M059J (cell line): ENCODE measurements at places on chromosomes 3 and 15.

DNA sequence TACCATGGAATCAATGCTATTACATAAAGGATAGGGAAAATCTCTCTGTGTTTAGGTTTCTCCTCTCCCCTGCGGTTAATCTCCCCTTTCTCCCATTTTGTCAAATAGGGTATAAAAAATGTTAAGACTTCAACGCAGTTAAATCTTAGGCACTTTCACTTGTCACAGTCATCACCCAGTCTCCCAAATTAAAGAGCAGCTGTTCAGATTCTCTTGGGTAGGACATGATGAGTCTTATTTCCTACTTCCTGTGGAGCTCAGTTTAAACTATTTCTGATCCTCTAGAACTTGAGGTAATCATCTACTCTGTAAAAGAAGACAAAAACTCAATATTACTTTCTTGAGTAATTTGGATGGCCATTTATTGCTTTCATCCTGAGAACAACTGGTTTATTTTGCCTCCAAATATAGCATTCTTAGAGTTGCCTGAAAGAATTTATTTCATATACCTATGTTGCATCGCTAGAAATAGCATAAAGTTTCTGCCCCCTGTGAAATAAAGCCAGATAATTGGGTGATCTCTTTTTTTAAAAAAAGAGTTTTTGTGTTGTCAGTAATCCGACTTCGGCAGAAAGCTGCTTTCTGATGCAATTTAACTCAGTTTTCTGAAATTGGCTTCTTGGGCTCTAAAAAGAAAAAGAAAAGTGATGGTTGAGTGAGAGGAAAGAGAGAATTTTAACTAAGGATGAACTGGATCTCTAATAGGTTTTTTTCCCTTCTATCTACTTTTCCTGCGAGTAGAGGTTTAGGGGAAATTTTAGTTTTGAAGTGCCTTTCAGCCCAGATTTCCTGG lies 20.7 kb downstream of the RAP2B start:
- no peak for DNase-seq

GRCh38 chr3:117059067-117059955 lies 349.7 kb downstream of the TUSC7 start:
- DNase-seq = peak; percentile 8

GRCh38 chr15:96335411-96336024 lies 5.0 kb downstream of the NR2F2 start:
- DNase-seq = no peak

DNA sequence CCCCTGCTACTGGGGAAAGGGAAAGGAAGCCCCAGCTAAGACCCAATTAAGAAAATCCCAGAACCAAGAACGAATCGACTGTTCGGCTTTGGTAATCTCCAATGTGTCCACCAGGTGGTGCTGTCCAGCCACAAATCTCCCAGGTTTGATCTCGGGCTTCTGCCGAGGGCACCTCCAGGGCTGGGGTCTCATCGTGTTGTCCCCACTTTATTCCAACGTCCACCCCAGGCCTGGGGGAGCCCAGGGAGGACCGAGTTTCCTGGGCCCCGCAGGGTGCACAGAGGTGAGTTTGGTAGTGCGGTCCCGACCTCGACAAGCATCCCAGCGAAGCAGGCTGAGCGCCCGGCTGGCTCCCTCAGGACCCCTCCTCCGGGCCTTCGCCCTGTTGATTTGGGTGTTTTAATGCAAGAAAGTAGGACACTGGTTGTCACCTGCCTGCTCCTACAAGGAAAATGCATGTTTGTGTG lies 185.1 kb downstream of the GOLGA6L6 start:
- DNase-seq = peak; percentile 36

DNA sequence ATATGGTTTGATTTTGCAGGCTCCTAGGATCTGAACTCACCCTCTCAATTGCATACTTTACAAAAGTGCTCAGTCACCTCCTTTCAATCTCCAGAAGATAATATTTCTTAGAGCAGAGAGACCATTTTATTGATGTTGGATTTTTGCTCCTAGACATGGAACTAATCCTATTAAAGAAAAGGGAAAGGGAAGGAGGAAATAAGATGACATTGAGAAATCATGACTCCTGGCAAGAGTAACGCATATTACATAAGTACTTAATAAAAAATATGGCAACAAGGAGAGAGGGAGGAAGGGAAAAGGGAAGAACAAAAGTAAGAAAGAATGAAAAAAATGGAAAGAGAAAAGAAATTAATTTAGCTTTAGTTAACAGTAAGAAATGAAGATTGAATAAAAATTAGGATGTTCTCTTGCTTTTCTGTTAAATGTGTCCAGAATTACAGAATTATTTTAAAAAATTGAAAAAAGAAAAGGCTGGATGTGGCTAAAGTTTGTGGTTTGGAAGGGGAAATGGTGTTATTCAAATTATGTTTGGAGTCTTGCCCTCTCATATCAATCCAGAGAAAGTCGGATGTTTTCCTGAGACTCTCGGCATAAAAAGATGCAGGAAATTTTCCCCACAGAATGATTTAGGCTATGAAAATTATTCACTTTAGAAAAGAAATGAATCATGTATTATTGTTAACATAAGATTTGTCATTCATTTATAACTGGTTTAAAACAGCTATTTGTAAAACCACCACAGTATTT lies 474.0 kb downstream of the FGF12 start:
- no peak for DNase-seq

- DNase-seq = peak; percentile 22
Observed at GRCh38 chr3:117885011-117885441, 1149.6 kb downstream of the IGSF11 start.

DNA sequence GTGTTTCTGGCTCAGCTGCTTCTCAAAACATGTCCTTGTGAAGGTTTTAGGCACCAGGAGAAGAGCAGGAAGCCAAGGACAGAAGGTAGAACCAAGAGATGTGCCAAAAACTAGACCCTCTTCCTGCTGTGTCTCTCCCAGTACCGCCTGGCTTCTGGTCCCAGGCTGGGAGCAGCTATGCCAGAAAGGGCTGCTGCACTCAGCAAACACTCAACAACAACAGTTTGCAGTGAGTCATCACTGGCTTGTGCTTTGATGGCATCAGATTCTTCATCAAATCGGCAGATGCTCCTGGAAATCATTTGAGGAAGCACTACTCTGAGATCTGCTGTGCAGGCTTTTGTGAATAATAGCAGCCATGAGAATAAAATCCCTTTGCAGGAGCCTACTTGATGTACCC lies 63.2 kb downstream of the DGKG start:
- no peak for DNase-seq

- peak; percentile 75 for DNase-seq
Observed at GRCh38 chr3:129855832-129856419, 37.6 kb downstream of the TMCC1 start.

DNA sequence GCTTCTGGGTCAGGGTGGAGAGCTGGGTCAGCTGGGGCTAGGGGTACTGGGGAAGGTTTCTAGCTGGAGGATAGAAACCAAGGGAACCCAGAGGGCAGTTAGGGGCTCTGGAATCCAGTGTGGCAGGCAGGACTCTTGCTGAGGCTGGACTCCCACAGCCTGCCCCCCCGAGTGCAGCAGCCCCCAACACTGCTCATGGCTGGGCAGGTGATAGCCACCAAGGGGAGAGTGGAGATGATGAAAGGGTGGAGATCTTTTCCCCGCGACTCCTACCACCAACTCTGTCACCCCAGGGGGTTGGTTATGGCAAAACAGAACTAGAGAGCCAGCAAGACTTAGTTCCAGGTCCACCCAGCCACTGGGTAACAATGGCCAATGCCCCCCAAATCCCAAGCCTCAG lies 16.9 kb upstream of the LINGO1 start:
- no peak for DNase-seq

DNA sequence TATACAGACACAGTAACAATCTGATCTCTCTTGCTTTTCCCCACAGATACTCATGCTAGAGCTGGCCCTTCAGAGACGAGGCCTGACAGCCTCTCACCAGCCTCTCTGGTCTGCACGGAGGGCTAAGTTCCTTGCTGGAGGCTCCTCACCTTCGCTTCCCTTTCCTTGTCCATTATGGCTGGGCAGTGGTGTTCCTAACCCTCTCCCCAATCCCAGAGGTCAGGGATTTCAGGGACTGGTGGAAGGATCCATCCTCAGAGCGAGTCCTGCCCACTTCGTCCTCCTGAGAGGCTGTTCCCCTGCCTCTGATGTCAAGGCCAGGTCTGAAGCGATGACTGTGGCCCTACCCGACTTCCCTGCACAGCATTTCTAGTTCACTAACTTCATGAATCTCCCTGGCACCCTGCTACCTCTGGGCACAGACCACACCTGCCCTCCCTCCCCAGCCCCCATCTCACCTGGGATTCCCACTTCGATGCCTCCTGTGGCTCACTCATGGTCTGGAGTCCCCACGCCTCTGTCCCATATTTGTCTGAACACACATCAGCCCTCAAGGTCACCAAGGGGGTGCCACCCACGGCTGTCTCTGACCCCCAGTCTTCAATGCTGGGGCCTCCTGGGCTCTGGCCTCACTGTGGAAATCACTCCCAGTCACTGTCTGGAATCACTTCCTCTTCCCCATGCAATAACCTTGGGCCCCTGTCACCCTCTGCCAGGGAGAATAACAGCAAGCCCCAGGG lies 124.9 kb upstream of the PRR20G start:
- DNase-seq = no peak

- DNase-seq = no peak
Observed at GRCh38 chr3:122991236-122991985, 36.2 kb downstream of the SEMA5B start.

DNA sequence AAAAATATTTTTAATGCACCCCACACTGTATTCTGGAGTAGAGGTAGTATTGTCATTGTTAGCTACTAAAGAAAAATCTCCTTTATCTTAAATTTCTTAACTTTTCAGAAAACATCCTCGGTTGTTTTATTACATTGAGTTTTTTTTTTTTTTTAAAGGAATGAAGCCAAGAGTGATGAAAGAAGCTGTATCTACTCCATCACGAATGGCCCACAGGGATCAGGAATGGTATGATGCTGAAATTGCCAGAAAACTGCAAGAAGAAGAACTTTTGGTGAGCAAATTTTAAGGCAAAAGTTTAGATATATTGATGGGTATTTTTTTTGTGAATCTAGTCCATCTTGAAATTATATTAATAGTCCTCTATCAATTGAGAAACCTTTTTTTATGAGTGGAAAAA lies 49.7 kb upstream of the UTS2B start:
- DNase-seq = no peak

GRCh38 chr3:128152419-128153155 lies 694 bp upstream of the EEFSEC start:
- no peak for DNase-seq

DNA sequence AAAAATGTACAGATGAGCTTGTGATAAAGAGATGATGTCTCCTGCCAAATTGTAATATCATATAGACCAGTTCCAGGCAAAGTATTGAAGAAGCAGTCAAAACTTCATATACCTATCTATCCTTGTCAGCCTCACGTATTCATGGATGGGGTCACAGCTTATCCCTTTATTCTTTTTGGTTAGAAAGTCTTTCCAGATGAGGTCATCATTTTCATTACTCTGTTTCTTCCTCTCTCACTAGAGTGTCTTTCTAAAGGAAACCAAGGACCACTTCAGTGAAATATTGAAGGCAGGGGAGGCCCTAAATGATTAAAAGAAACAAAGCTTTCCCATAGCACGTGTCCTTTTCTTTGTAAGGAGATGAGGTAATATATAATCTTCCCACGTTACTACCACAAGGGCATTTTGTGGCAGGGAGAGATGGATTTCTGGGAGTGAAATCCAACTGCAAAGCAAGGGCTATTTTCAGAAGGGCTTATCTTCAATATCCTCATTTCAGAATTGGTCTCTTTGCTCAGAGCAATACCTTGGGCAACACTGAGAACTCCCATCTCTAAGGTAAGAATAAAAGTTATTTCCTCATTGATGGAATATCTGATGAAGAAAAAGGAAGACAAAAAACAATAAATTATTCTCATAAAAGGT lies 260.2 kb downstream of the TIGIT start:
- peak; percentile 59 for DNase-seq

DNA sequence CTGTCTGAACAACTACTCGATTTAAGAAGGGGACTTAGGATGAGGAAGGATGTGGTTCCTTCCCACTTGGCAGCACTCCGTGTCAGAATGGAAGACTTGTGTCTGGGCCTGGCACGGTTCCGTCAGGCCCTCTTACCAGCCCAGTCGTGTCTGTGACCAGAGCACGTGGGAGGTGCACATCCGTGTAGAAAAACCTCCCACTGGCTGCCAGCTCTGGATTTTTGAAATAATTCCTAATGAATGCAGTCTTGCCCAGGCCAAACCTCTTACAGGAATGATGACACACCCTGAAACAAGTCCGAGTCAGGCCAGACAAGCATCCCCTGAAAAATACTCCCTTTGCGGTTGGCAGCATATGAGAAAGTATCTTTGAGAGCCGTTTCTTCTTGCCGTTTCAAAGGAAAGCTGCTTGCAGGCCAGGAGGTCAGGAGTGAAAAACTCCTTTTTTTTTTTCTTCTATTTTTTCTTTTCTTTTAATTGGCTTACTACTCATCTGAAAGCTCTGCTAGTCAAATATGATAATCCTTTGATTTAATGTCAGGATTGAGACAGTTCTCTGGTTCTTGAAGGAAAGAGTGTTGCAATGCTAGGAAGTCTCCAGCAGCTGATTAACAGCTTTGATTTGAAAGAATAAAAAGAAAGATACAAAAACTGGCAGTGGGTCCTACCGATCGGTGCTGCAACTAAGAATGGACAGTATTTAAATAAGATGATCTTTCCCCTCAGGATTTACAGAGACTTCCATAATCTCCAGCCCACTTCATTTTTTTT lies 19.8 kb downstream of the IL1RAP start:
- DNase-seq = peak; percentile 99

GRCh38 chr3:170522201-170522600 lies 63.7 kb downstream of the SLC7A14 start:
- peak; percentile 57 for DNase-seq

DNA sequence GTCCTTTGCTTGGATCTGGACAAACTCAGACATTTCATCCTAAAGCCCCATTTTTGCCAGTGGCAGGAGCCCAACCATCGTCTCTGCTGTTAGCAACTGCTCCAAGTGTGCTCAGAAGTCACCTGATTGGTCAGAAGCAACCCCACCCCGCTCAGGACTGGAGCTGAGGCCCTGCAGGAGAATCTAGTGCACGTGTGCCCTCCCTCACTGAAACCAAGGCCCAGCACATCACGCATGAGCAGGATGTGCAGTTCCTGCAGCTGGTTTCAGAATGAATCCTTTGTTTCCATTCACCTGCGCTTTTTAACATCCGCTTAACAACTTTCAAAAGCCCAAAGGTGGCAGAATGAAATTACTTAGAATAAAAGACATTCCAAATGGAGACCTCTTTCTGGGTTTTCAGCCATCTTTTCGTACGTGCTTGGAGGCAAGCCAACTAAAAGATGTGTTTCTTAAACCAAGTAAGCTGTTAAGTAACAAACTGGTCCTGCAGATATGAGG lies 81.2 kb downstream of the SRGAP3 start:
- DNase-seq = no peak

- DNase-seq = no peak
Observed at GRCh38 chr3:86378829-86379228, 612.1 kb downstream of the VGLL3 start.

GRCh38 chr3:82790307-82791097 lies 1029.1 kb upstream of the GBE1 start:
- DNase-seq = no peak
